ENCODE measurements at places on chromosomes 3 and 15.

- DNase-seq = no peak
Observed at GRCh38 chr3:143771258-143771657, 77.0 kb downstream of the SLC9A9 start.

DNA sequence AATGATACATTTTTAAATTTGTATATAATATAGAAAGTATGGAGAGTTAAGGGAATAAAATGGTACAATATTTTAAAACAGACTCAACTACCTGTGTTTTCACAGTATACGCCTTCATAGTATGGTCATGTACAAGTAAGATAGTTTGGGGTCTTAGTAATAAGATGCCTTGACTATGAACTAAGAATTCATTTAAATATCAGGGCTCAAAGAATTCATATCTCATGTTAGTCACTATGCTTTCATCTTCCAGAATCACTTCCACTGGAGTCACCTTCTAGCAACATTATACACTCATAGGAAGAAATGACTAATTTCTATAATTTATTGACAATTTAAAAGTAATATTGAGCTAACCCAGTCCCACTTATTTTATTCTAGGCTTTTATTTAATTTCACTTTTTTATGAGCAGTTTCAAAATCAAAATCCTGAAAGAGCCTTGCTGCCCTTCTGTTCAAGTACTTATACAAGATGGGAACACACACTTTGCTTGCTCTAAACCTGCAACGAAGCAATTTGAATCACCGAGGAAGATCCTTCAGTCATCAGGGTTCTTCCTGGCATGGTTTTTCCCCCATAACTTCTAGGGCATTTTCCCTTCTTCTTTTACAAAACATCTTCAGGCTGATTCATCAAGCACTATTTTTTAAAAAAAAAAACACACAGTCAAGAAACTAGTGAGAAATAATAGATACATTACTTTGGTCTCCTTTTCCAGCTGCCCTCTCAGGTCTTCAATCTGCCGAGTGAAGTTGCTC is 94.1 kb downstream of the MYH15 start:
- DNase-seq = no peak

GRCh38 chr3:18307529-18307928 is 117.6 kb downstream of the SATB1 start:
- DNase-seq = no peak

DNA sequence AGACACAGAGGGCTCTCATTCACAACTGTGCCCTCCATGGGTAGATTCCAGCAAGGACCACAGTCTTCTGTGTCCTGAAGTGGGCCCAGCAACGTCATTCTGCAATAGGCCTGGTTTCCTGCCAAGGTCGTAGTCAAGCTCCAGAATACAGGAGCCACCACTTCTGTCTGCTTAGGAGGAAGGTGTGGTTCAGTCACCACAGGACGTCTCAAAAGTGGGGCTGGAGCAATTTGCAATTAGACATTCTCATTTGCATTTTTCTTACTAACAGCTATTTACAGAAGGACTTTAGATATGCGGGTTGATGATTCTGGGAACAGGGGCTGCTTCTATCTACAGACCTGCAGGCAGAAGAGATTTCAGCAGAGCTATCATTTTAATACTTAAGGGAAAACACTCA is 58.7 kb upstream of the MYRIP start:
- no peak for DNase-seq

- no peak for DNase-seq
Observed at GRCh38 chr3:12986986-12987385, 86.2 kb downstream of the IQSEC1 start.

- DNase-seq = no peak
Observed at GRCh38 chr15:89495638-89496145, 691 bp downstream of the RHCG start.

GRCh38 chr3:194061421-194062030 is 74.4 kb upstream of the HES1 start:
- no peak for DNase-seq

All from endothelial cell (in vitro differentiated cells).